Fibroblast of skin of right quadriceps (primary cell): ENCODE measurements at places on chromosomes 4 and X.

GRCh38 chr4:74038086-74038424, 434 bp downstream of the CXCL3 start:
- no peak for DNase-seq

- no peak for DNase-seq
Measured at GRCh38 chrX:16924631-16925480, 21.6 kb upstream of the REPS2 start.

- DNase-seq, result no peak
Measured at GRCh38 chrX:65451663-65452062, 82.9 kb downstream of the LAS1L start.

DNA sequence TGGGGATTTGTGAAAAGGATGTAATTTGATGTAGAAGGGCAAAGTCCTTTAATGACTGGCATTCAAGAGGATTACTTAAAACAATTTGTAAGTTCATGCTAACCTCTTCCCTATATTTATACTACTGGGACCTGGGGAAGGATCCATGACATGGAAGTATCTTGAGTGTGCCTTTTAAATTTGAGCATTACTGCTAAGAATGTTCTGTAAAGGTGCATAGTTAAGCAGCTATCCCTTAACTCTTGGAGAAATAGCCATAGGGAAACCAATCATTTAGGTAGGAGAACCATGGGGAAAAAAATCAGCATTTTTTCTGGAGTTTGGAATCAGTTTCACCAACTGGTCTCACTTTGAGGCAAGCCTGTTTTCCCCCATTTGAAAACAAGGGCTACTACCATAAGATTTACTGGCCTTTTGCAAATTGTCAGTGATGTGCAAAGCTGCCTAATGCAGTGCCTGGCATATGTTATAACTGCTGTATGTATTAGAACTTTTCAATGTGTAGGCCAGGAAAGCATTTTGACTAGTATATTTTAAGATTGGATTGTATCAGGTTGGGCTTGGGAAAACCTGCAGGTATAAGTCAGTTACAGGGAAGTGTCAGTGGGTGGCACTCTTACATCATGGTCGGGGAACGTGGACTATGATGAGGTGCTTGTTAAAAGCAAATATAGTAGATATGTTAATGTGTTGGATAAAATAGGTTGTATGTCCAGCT, 72.1 kb downstream of the PRSS12 start:
- peak; percentile 78 for DNase-seq

DNA sequence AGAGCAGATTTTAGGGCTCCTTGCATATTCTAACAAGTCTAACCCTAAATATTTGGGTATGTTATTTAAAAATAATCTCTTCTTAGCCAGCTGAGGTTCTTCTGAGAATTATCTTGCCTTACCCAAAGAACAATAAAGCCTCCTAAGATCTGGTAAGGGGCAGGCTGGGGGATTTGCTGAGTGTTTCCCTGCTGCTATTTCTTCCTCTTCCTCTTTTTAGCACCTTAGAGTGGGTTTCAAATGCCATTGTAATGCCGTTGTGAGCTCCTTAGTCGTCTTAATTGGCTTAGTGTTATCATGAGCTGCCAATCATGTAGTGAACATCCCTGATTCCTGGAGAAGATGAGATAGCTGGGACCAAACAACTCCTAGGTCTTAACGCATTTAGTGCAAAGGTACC, 15.4 kb downstream of the STOX2 start:
- DNase-seq, result no peak

DNA sequence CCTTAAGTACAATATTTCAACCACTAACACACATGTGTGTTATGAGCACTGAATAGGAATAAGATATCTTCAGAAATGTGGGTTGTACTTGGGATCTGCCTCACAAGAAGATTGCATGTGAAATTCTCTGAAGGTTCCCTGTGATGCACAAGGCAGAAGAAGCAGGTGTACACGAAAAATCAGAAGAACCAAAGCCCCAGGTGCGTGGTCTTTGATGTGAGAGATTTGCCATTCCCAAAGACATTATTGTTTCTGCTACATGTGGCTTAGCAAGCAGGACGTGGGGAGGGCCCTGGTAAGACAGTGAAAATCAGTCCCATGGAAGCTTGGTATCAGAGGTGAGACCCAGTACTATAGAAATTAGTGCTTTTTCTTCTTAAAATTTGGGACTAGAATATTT, 13.0 kb upstream of the SPRY1 start:
- DNase-seq, result no peak

DNA sequence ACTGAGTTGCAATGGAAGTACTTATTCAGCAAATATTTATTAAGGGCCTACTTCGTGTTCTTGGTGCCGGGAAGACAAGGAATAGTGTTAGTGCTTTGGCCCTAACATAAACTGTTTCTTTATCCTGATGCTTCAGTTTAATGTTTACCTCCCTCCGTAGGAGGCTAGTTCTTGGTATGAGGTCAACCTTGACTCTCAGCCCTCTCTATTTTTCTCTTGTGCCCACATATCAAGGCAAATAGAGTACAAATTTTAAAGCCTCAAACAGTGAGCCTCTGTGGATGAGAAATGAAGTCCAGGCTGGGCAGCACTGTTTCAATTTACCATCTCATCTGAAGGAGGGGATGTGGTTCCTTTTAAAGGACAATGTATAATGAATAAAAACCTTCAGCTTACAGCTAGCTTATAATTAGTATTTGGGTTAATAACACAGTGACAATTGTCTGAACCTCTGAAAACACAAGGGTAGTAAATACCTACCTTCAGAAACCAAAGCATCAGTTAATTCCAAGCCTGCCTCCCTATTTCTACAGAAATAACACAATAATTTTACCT, 68.5 kb downstream of the SH3RF1 start:
- no peak for DNase-seq

DNA sequence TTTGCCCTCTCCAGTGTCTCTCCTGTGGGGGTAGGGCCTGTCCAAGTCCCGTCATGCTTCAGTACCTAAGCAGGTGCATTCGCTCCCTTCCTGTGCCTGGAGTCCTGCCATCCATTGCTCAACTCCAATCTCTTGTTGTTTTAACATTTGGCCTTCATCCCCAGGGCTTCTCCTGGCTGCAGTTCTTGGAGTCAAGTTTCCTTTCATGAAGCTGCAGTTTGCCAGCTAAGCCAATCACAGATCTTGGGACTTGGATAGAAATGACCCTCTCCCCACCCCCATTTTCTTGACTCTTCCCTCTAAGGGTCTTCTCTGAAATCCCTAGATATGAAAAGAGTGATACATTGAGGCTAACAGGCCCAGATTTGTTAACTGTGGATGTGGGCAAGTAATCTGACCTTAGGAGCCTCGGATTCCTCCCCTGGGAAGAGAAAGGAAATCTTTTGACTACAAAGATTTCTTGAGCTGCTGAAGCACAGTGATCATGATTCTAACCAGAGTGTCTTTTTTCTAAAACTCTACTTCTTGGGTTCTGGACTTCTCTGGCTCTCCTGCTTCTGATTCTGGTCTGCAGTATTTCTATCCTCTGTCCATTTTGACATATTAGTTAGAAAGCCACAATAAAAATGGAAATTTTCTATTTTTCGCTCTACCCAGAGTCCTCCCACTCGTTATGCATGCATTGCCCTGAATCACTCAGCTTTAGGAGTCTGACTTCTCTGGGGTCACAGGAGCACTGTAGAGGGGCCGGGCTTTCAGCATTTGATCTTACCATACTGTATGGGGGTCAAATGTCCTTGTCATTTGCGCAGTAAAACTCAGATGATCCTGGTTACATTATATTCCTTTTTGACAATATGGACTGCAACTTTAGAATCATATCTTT, 61.0 kb downstream of the CHRNA9 start:
- peak; percentile 8 for DNase-seq

GRCh38 chr4:169668069-169668721, 47.8 kb downstream of the CLCN3 start:
- DNase-seq, result no peak

- DNase-seq, result no peak
Measured at GRCh38 chr4:163624727-163625126, 130.2 kb downstream of the TMA16 start.

GRCh38 chrX:9656871-9657270, 108.8 kb downstream of the GPR143 start:
- DNase-seq, result no peak

DNA sequence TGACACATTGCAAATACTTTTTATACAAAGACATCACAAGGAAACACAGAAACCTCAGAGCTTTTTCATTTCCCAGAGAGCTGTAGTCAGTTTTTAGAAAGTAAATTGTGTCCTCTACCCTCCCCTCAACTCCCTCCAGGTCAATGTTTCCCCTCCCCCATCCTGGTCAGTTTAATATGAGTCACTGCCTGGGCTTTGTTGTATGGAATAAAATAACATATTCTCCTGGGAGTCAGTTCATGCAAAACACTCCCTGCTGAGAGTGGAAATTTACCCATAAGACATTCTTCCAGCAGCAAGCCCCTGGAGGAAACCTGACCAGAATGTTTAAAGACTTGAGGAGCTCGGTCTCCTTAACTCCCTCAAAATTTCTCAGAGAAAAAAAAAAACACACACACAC, 270.1 kb upstream of the LDB2 start:
- DNase-seq, result peak; percentile 84

- no peak for DNase-seq
Measured at GRCh38 chr4:170339522-170339921, 249.8 kb upstream of the AADAT start.

DNA sequence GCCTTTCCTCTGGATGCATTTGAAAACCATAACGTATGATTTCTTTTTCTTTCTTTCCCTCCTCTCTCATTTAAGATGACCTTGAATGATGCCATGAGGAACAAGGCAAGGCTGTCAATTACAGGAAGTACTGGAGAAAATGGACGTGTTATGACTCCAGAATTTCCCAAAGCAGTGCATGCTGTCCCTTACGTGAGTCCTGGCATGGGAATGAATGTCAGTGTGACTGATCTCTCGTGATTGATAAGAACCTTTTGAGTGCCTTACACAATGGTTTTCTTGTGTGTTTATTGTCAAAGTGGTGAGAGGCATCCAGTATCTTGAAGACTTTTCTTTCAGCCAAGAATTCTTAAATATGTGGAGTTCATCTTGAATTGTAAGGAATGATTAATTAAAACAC, 142.8 kb downstream of the GRIA2 start:
- DNase-seq, result no peak

- DNase-seq, result no peak
Measured at GRCh38 chr4:14047840-14048239, 420.3 kb upstream of the BOD1L1 start.

DNA sequence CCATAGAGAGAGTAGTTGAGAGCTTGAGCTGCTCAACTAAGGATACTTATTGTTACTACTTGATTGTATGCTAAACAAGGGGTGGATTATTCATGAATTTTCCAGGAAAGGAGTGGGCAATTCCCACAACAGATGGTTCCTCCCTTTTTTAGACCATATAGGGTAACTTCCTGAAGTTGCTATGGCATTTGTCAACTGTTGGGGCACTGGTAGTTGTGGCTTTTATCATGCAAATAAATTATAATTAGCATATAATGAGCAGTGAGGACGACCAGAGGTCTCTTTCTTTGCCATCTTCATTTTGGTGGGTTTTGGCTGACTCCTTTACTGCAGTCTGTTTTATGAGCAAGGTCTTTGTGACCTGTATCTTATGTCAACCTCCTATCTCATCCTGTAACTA, 1403.5 kb upstream of the PABPC4L start:
- no peak for DNase-seq

DNA sequence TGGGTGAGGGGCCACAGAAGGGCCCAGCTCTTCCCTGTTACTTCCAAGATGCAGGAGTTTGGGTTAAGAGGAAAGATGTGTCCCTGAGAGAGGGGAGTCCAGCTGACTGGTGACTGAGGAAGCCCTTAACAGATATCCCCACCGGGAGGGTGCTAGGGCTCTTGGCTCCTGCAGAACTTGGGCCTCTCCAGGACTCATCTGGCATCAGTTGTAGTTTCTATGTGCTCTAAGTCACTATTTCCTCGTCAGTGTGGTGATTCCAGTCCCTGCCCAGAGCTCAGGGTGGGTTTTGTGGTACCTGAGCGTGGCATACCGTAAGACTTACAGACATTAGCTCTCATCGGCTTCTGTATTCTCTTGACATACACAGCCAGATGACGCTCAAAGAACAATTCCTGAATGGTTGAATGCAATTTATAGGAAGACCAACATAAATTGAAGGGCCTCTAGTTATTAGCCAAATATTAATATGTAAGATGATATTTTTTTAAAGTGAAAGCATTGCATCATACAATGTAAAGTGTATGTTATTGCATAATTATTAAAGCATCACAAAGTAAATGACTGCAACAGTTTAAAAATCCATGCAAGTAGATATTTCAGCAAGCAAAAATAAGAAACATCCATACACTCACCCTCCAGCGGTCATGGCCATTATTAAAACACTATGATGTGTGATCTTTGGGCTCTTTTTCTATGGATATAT, 195.5 kb downstream of the PTTG2 start:
- DNase-seq, result no peak

- no peak for DNase-seq
Measured at GRCh38 chr4:113824396-113824795, 62.9 kb upstream of the CAMK2D start.

- no peak for DNase-seq
Measured at GRCh38 chr4:130511776-130512175, 1415.8 kb downstream of the C4orf33 start.

DNA sequence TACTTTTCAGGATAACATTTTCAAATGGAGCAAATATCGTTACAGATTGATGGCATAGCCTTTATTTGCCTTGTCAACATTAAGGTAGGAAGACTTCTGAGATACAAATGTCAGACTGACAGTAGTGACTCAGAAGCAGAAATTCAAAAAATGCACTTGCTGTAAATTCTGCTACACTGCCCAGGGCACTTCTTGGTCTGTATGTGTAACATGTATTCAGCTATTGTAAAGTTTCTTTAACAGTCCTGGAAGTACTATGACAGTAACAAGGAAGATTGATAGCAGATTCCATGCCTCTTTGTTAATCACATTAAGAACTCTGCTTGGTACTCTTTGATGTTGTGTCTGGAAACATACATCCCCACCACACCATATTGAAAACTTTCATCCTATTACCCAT, 69.6 kb upstream of the PCDH18 start:
- peak; percentile 42 for DNase-seq
